ENCODE measurements at places on chromosomes 2 and 18.

GRCh38 chr2:104858006-104858978 lies 4.4 kb downstream of the POU3F3 start:
- no peak for DNase-seq

- DNase-seq, result no peak
Observed at GRCh38 chr2:187424146-187424545, 23.9 kb downstream of the CALCRL start.

- no peak for DNase-seq
Observed at GRCh38 chr2:231464576-231465540, 574 bp upstream of the NCL start.

- DNase-seq, result no peak
Observed at GRCh38 chr2:239311132-239312040, 89.4 kb downstream of the HDAC4 start.

DNA sequence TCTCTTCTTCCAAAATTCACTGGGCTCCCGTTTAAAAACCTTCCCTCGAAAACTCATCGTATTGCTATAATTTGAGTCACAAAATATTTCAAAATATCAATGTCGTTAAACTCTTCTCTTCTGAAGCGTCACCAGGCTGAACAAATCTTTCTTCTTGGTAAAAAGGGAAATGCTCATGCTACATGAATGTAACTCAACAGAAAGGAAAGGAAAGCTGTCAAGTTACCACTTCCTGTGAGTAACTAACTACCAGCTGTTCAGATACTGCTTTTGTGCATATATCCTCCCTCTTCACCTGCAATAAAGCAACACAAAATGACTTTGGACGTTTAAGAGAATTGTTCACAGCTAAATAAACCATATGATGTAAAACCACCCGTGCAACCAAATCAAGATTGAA lies 95.4 kb downstream of the DOCK10 start:
- peak; percentile 78 for DNase-seq

All from fibroblast of upper back skin (primary cell).